GM18507 (cell line): ENCODE measurements at places on chromosomes 12 and 14.

- peak; percentile 53 for DNase-seq
Observed at GRCh38 chr12:120013659-120014380, 24.8 kb downstream of the BICDL1 start.

- DNase-seq, result no peak
Observed at GRCh38 chr12:102425109-102426039, 55.0 kb downstream of the IGF1 start.

DNA sequence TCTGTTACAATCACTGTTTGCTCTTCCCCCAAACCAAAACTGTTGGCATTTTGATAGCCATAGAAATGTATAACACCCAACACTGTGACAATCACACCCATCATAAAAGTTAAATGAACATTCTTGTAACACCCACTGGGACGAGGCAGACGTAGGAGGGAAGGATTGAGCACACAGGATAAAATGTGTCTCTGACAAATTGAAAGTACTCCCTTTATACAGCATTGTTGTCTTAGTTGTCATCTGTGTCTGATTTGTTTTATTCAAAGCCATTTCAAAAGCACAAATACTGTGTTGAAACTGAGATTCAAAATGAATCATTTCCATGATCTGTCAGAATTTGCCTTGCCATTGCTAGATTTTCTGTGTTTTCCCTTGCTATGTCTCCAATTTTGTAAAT lies 436.3 kb downstream of the TMTC2 start:
- DNase-seq, result no peak

GRCh38 chr14:89407856-89408255 lies 9.2 kb downstream of the FOXN3 start:
- DNase-seq, result no peak

DNA sequence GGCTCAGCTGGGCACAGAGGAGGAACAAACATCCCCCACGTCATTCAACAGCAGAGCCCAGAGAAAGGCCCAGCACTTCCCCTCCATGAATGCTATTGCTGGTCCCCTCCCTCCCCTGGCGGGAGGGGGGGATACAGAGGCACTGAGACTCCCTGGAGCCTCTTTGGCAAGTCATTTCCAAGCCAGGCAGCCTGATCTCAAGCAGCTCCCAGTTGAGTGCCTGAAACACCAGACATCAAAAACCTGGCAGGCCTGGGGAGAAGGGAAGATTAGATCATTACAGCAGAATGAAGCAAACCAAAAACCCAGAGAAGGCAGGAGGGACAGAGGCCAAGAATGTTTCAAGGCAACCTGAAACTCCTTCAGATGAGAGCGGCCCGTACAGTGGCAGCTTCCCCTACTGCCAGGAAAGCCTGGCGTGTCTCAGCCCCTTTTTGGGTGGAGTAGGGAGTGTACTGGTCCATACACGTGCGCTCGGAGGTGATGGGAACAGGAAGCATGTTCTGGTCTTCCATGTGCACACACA lies 92.1 kb downstream of the LRRC74A start:
- DNase-seq, result no peak

GRCh38 chr12:52204931-52205505 lies 13.2 kb upstream of the KRT80 start:
- no peak for DNase-seq

GRCh38 chr14:59687663-59688062 lies 111.1 kb upstream of the CCDC175 start:
- no peak for DNase-seq

DNA sequence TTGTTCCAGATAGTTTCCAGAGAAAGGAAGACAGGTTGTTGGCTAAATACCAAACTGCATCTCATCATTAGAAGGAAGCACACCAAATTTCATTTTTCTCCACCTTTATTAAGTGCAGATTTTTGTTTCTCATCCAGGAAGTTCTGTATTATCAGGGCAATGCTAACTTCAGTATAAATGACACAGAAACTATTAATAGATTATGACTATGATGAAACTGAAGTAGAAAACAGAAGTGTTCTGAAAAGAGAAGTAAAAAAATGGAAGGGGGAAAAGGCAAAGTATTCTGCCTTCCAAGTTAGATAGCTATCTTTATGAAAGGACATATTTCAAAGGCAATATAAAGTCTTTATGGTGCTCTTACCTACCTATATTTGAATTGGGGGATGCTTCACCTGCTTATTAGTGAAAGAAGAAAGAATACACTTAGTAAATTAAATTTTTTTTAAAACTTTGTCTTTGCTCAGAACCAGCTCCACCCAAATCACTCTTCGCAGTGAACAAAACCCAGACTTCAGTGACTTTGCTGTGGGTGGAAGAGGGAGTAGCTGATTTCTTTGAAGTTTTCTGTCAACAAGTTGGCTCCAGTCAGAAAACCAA lies 223.9 kb downstream of the PTPRO start:
- DNase-seq, result no peak

GRCh38 chr14:67673451-67673850 lies 981 bp downstream of the VTI1B start:
- DNase-seq, result no peak

- no peak for DNase-seq
Observed at GRCh38 chr14:51750542-51750941, 98.8 kb downstream of the FRMD6 start.

GRCh38 chr12:51471111-51471864 lies 46.7 kb downstream of the SLC4A8 start:
- DNase-seq, result no peak

- DNase-seq, result no peak
Observed at GRCh38 chr12:127230843-127231260, 1036.1 kb upstream of the TMEM132C start.

- DNase-seq, result no peak
Observed at GRCh38 chr12:106736051-106736957, 38.2 kb upstream of the RIC8B start.

DNA sequence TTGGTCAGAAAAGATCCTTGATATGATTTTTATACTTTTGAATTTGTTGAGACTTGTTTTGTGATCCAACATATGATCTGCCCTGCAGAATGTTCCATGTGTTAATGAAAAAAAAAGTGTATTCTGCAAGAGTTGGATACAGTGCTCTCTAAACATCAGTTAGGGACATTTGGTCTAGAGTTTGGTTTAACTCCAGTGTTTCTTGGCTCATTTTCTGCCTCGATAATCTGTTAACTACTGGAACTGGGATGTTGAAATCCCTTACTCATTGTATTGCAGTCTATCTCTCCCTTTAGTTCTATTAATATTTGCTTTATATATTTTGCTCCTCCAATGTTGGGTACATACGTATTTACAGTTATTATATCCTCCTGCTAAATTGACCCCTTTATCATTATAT lies 18.3 kb upstream of the TXNRD1 start:
- no peak for DNase-seq

GRCh38 chr12:52251367-52252051 lies 18.5 kb downstream of the KRT7 start:
- no peak for DNase-seq
